T-helper 1 cell (primary cell): ENCODE measurements at places on chromosomes 3 and 15.

DNA sequence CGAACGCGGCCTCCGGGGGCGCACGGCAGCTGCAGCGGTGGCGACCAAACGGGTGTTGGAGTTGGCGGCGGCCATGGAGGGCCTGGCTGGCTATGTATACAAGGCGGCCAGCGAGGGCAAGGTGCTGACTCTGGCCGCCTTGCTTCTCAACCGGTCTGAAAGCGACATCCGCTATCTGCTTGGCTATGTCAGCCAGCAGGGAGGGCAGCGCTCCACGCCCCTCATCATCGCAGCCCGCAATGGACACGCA is 725 bp downstream of the FEM1B start:
- DNase-seq, result no peak

GRCh38 chr15:99578809-99579208 is 13.0 kb downstream of the MEF2A start:
- DNase-seq, result no peak

DNA sequence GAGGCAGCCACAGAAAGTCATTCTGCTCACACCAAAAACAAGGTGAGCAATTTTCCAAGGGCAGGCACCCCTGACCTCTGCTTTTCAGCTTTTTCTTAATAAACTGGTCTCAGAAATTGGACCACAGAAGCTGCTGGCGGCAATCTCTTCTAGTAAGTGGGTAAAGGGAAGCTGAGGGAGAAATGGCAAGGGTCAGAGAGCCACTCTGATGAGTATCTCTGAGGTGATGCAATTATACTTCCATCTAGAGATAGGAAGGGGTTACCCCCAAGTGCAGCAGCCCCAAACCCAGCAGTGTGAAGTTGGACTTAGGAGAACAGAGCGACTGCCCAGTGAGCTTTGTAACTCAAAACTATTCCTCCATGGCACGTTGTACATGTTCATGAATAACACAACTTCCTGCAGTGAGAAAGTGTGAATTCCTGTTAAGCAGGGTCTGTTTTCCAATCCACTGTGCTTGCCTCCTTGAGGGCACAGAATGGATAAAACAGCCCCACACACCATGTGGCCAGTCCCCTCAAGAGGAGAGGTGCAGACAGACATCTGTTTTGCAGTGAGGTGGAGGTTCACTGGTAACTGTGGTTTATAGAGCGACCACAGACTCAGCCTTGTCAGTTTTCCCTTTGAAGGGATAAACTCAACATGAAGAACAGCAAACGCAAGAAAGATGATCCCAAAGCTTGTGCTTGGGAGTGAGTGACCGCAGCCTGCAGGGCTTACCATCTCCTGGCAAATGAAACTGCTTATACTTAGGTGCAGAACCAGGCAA is 683.4 kb upstream of the CFAP20DC start:
- DNase-seq, result no peak

DNA sequence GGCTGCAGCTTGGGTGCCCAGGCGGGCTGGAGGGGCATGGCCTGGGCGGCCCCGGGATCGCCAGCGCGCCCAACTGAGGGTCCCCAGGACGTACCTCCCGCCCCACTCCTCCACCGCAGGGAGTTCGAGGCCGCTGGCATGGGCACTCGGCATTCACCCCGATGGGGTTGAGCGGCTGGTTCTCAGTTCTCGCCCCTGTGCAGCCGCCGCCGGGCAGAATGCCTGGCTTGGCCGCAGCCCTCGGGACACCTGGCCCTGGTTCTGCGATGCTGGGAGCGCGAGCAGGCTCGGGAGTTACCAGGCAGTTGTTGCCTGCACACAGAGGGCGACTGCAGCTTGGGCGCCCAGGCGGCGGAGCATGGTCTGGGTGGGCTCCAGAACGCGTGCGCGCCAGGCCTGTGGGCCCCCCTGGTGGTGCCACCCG is 121.4 kb downstream of the LMLN start:
- DNase-seq, result no peak

GRCh38 chr3:54858093-54858785 is 69.6 kb downstream of the LRTM1 start:
- DNase-seq, result no peak

GRCh38 chr3:33219175-33219487 is 521 bp upstream of the SUSD5 start:
- no peak for DNase-seq

- no peak for DNase-seq
Observed at GRCh38 chr3:45168451-45168850, 22.3 kb upstream of the CDCP1 start.

DNA sequence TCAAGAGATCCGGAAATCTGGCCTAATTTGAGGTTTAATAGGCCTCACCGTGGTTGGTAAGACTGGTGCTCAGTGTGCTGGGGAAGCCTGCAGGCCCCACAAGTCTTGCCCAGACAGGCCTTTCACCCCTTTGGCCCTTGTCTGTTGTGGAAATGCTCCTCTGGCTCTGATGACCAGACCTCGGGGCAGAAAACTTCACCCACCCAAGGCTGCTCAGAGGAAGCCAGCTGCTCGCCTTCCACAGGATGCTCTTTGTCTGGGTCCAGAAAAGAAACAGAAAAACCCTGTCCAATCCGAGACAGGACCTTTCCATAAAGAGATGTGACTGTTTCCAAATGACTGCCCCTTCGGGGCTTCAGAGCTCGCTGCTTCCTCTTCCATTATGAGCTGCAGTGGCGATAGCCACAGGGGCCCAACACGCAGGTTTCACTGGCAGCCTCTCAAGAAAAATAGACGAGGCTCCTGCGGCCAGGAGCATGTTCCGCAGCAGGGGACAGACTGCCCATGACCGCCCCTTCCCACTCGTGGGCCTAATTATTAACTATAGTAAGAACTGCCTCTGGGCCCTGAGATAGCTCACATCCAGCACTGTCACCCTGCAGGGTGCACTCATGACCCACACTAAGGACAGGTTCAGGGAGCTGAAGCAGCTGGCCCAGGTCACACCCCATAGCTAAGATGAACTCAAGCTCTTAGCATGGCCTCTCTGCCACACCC is 6.8 kb upstream of the SNX22 start:
- DNase-seq, result no peak

GRCh38 chr3:140432229-140432669 is 245.6 kb upstream of the TRIM42 start:
- no peak for DNase-seq

DNA sequence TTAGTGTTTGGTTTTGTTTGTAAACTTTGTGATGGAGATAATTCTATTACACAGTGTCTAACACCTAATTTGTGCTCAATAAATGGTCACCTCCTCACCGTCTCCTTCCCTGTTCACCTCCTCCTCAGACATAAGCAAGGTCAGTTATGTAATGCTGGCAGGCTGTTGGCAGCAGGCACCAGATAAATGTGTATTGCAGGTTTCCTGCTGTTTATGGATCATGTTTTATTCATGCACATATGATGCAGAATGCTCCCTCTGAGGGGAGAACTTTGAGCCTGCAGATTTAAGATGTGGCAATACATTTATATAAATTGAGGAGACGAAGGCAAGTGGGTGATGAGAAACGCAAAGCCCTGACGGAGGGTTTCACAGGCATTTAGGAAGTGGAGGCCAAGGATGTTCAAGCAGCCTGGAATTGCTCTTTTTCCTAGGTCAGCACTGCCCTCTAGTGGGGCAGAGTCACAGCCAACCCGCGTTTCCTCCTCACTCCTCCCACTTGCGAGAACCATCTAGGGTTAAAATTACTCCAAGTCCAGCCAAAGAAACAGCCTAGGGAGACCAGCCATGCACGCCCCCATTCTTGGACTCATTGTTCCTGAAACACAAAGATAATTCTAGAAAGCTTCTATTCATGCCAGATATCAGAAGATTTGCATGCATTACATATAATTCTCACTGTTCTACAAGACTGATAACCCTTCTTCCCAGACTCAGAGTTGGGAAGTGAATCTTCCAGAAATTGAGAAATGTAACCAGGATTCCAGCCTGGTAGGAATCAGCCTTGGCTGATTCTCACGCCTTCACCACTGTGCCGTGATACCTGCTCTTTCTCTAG is 228.7 kb downstream of the SLCO3A1 start:
- DNase-seq, result no peak

DNA sequence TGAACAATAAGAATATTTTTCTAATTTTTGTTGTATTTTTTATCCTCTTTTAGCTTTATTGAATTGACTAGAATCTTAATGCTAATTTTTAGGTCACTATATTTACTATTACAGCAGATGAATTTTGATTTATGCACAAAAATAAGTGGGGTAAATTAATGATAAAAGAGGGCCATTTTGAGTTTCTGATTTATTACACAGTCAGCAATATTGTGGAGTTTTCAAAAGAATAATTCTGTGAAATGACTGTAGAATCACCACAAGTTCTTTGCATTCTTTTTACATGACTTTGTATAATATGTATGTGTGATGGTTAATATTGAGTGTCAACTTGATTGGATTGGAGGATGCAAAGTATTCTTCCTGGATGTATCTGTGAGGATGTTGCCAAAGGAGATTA is 812.4 kb upstream of the DPPA4 start:
- no peak for DNase-seq

DNA sequence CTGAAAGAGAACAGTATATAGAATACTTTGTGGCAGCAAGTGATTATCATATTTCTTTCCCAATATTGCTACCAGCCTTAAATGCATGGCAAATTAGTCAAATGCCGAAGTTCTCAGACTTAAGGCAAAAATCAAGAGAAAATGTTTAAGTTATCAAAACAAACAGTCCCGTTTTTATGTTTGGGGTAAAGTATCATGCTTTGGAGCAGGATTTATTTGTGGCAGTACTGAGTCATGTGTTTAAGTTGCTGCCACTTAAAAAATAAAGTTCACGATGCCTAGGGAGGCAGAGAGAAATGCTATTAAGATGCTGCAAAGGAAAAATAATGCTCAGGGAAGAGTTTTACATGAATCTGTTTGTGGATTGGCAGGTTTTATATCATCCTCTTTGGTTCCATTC is 417.4 kb upstream of the MDFIC2 start:
- no peak for DNase-seq
